CD8-positive, alpha-beta T cell (primary cell): ENCODE measurements at places on chromosomes 3 and 15.

DNA sequence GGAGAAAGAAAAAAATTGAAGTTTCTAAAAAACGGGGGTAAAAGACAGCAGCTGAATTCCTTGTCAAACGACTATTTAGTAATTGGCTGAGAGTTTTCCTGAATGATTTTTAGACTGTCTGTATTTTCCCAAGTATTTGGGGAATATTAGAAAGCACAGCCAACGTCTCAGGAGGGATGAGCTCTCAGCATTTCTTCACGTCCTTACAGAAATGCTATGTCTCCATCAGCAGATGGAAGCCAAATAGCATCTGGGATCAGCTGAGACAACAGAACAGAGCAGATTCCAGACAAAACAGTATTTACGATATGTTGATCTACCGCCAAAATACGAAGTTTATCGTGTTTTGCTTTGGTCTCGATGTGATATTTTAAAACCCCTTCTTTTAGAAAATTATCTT, 5.3 kb upstream of the TMC3 start:
- no peak for DNase-seq

DNA sequence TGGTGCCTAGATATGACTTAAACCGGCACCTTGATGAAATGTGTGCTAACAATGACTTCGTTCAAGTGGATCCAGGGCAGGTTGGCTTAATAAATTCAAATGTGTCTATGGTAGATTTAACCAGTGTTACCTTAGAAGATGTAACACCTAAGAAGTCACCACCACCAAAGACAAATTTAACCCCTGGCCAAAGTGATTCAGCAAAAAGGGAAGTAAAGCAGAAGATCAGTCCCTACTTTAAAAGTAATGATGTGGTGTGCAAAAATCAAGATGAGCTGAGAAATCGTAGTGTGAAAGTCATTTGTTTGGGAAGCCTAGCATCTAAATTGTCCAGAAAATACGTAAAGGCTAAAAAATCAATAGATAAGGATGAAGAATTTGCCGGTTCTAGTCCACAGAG, 1.1 kb downstream of the FAN1 start:
- no peak for DNase-seq

GRCh38 chr15:25797936-25798901, 64.9 kb downstream of the ATP10A start:
- DNase-seq, result no peak

DNA sequence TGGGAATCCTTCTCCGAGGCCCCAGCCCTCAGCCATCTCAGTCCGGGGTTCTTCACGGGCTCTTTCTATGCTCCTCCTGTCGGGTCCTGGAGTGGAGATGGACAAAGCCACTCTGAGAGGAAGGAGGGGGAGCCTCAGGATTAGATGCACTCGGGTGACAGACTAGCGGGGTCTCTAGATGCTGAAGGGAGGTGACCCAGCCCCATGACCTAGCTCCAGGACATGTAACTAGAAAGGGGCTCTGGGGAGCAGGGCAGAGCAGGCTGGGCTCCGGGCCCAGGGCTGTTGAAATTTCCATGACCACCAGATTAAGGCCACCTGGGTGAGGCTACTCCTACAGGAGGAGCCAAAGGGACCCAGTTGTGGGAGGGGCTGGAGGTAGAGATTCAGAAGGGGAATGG, 14.8 kb upstream of the SKIC8 start:
- no peak for DNase-seq

GRCh38 chr15:41975669-41976068, 3.3 kb upstream of the EHD4 start:
- DNase-seq, result no peak

DNA sequence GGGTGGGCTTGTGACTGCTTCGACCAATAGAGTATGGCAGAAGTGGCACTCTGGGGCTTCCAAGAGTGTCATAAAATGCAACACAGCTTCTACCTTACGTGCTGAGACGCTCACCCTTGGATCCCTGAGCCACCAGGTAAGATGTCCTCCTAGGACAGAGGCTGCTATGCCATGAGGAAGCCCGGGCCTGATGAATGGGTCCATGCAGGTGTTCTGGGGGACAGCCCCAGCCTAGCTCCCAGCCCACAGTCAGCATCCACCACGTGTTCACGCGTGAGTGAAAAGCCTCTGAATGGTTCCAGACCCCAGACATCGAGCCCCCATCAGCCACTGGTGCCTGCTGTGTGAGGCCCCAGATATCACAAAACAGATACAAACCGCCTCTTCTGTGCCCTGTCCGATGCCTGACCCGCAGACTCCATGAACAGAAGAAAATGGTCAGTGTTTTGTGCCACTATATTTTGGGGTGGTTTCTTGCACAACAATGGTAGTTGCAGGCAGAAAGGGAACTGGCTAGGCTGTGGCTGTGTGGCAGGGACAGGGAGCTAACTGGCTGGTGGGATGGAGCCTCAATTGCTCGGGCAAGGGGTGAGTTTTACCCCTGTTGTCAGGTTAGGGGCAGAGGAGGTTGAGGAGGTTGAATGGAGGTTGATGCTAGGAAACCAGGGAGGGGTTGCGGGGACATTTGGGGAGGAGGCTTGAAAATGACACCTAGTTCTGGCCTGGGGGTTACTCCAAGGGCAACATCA, 92.2 kb downstream of the LINGO1 start:
- no peak for DNase-seq

GRCh38 chr3:28901018-28901417, 379.9 kb upstream of the RBMS3 start:
- DNase-seq, result no peak

DNA sequence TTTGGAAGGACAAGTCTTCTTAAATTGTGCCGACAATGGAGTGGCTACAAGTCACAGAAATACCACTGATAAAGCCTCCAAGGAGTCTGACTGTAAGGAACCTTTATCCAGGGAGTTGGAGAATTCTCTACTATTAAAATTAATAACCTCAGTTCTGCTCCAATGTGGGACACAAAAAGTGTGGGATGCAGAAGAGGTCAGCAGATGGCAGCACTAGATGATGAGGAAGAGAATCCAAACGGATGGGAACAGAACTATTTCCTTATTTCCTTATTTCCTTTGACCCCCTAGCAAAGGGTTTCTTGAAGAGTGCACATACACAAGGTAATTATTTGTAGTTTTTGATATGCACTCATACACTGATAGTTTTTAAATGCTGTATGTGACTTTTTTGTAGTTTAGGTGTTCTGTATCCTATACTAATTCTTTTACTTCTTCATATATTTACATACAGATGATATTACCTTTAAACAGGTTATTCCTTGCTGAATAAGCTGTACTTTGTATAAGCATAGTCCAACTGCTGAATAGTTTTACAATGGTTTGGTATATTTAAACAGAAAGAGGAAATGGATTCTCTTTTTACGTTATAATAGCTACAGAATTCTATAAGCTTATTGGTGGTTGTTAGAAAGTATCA, 25.6 kb upstream of the NLGN1 start:
- DNase-seq, result no peak
